A673 (cell line): ENCODE measurements at places on chromosomes 7 and 10. TPM values are rescaled to one million over a fixed set of nuclear protein-coding genes. Genes with fewer than 3 reads are reported as not detected.

Gene GLRX3
- 186 and 197 TPM in 2 replicates for total RNA-seq

- DNase-seq, result peak; percentile 87
- no peaks in the 10 kb centered on the region for H3K27me3 ChIP-seq
- H3K4me1 ChIP-seq, result no peaks in the 10 kb centered on the region
- no peaks in the 10 kb centered on the region for H3K36me3 ChIP-seq
- no peak overlapping the region for H3K4me3 ChIP-seq
These were observed 40.2 kb upstream of the PROSER2 start for GRCh38 chr10:11782793-11783557.

DNA sequence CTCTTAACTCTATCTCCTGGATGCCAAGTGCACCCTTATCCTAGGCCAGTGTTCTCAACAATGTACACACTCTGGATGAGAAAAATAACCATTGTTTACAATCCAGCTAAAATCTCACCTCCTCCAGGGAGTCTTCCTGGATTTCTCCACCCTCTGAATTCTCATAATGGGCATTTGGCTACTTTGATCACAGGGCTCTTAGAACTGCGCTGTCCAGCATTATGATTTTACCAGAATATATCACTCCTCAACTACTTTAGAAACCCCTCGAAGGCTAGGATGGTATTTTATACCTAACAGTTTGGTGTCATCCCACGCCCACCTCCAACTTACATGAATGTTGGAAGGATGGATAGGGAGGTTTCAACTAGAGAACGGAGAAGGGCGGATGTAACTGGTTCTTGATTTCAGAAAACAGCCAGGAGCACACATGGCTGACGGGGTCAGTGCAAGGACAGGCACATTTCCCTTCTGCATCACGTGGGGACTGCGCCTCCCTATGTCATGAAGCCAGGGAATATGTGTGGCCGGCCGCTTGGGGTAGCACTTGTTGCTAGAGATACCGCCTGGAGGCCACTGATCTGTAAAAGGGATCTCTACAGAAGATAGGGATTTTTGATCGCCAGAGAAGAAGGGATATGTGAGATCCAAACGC lies 1.2 kb upstream of the ATP6V0E2 start:
- no peaks in the 10 kb centered on the region for H3K36me3 ChIP-seq
- H3K4me1 ChIP-seq, result peaks cover 9% of the 10 kb centered on the region
- no peaks in the 10 kb centered on the region for H3K27me3 ChIP-seq
- peak overlapping the region; percentile 84 for H3K4me3 ChIP-seq
- DNase-seq, result peak; percentile 73

DNA sequence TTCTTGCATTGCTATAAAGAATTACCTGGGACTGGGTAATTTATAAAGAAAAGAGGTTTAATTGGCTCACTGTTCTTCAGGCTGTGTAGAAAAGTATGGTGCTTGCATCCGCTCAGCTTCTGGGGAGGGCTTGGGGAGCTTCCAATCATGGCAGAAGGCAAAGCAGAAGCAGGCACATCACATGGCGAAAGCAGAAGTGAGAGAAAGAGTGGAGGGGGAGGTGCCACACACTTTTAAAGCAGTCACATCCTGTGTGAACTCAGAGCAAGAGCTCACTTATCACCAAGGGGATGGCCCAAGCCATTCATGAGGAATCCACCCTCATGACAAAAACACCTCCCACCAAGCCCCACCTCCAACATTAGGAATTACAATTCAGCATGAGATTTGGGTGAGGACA lies 303.5 kb downstream of the OTUD1 start:
- no peaks in the 10 kb centered on the region for H3K27me3 ChIP-seq
- no peaks in the 10 kb centered on the region for H3K36me3 ChIP-seq
- no peak overlapping the region for H3K27ac ChIP-seq
- DNase-seq, result no peak
- peaks cover 9% of the 10 kb centered on the region for H3K4me1 ChIP-seq

GRCh38 chr7:139848274-139848673 lies 19.2 kb downstream of the TBXAS1 start:
- DNase-seq, result no peak
- H3K4me1 ChIP-seq, result no peaks in the 10 kb centered on the region
- no peak overlapping the region for H3K27ac ChIP-seq
- no peaks in the 10 kb centered on the region for H3K36me3 ChIP-seq
